Neural progenitor cell (in vitro differentiated cells): ENCODE measurements at places on chromosomes 16 and 17. TPM values are rescaled to one million over a fixed set of nuclear protein-coding genes. Genes with fewer than 3 reads are reported as not detected.
A peak's percentile ranks its signal among the peaks of the same experiment; 100 is the strongest.

DNA sequence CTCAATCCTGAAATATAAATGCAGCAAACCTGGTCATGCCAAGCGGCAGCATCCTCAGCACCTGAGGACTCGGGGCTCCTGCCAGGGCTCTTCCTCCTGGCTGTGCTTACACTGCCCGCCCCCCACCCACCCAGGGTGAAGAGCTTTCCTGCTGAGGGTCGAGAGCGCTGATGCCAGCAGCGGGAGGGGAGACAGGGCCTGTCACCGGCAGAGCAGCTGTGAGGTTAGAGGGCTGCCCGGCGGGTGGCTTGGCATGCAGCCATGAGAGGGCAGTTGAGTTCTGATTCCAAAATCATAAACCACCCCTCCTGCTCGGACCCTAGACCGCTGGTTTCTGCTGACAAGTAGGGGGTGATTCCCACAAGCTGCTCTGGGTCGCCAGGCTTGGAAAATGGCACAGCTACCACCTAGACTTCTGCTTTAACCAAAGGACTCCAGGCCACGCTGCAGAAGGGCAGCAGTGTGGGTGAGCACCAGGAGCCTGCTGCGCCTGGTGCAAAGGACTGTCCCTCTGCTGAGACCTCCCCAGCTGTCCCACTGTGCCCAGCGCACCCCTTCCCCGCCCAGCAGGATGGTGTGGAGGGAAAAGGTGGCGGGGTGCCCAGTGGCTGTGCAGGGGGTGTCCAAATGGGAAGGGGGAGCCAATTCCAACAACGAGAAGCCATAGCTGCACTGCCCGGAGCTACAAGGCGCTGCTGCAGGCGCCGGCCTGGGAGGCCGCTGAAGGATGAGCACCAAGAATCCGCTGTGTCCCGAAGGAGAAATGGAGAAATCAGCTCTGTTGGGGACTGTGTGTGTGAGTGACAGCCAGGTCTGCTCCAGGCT lies 26.6 kb downstream of the MXRA7 start:
- H3K36me3 ChIP-seq: no peaks in the 10 kb centered on the region
- H3K27ac ChIP-seq: no peak overlapping the region
- no peak overlapping the region for H3K4me3 ChIP-seq
- peaks cover 20% of the 10 kb centered on the region for H3K4me1 ChIP-seq
- no peak for DNase-seq

Gene SSTR5
- not detected in 2 replicates for total RNA-seq

- no peaks in the 10 kb centered on the region for H3K27me3 ChIP-seq
- H3K27ac ChIP-seq: no peak overlapping the region
- no peak overlapping the region for H3K4me3 ChIP-seq
- H3K4me1 ChIP-seq: peaks cover 5% of the 10 kb centered on the region
Observed at GRCh38 chr16:56732832-56733231, 2.9 kb downstream of the NUP93 start.

DNA sequence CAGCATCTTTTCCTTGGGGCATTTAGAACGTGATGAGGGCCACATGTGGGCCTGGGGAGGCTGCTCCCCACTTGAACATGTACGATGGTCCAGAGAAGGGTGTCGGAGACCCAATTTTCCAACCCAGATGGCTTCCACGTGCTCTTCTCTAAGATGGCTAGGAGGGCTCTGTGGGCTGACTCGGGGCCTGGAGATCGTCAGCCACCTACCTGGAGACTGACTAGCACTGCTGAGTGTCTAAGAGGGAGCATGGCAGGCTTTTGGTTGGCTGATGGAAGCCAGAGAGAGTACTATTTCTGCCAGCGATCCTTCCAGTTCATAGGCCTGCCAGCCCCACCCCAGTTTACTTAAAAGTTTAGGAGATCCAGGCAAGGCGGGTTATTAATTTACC lies 60.2 kb upstream of the CLEC18A start:
- peaks cover 10% of the 10 kb centered on the region for H3K4me1 ChIP-seq
- peak overlapping the region; percentile 78 for H3K27ac ChIP-seq
- no peaks in the 10 kb centered on the region for H3K36me3 ChIP-seq
- no peak overlapping the region for H3K4me3 ChIP-seq
- no peaks in the 10 kb centered on the region for H3K27me3 ChIP-seq

Gene HBA2
- not detected in 2 replicates for total RNA-seq

DNA sequence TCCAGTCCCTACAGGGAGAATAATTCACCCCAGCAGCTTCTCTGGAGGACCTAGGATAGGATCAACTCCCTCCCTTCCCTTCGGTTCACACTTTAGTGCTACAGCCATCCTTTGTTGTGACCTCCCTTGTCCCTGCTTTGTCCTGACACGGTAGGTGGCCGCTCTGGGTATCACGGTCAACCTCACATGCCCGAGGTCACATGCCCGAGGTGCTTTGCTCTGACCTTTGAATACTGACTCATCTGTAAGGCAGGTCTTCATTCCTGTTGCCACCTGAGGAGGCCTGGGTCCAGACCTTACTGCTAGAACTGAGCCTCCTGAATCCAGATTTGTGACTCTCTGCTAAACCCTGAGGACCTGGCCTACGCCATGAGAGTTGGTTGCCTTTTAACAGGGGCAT lies 19.7 kb downstream of the ALKBH5 start:
- no peaks in the 10 kb centered on the region for H3K27me3 ChIP-seq
- no peaks in the 10 kb centered on the region for H3K4me1 ChIP-seq
- no peak for DNase-seq
- H3K27ac ChIP-seq: no peak overlapping the region
- H3K36me3 ChIP-seq: no peaks in the 10 kb centered on the region

- no peak overlapping the region for H3K4me3 ChIP-seq
- H3K27me3 ChIP-seq: no peaks in the 10 kb centered on the region
- H3K27ac ChIP-seq: no peak overlapping the region
Observed at GRCh38 chr17:35855965-35856364, 12.7 kb downstream of the HEATR9 start.

- no peaks in the 10 kb centered on the region for H3K36me3 ChIP-seq
- no peak overlapping the region for H3K27ac ChIP-seq
- H3K4me1 ChIP-seq: peaks cover 37% of the 10 kb centered on the region
- H3K4me3 ChIP-seq: no peak overlapping the region
- DNase-seq: no peak
Observed at GRCh38 chr17:31561469-31562375, 170.2 kb downstream of the RAB11FIP4 start.

DNA sequence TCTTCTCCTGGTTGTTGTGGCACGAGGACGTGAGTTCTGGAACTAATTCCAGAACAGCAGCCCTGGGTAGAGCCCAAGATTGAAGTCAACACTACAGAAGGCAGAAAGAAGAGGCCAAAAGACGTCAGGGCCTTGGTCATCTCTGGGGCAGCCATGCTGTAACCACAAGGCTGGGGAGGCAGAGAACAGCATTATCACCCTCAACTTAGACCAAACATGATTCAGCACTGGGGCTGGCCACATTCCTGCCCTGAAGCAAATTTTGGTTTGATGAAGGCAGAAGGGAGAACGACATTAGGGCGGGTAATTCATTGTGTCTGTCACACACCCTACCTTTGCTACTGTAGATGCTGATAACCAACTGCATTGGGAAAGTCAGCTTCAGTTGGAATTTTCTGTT lies 9.7 kb upstream of the ALOX15B start:
- H3K36me3 ChIP-seq: no peaks in the 10 kb centered on the region
- H3K4me1 ChIP-seq: no peaks in the 10 kb centered on the region
- H3K27ac ChIP-seq: no peak overlapping the region

DNA sequence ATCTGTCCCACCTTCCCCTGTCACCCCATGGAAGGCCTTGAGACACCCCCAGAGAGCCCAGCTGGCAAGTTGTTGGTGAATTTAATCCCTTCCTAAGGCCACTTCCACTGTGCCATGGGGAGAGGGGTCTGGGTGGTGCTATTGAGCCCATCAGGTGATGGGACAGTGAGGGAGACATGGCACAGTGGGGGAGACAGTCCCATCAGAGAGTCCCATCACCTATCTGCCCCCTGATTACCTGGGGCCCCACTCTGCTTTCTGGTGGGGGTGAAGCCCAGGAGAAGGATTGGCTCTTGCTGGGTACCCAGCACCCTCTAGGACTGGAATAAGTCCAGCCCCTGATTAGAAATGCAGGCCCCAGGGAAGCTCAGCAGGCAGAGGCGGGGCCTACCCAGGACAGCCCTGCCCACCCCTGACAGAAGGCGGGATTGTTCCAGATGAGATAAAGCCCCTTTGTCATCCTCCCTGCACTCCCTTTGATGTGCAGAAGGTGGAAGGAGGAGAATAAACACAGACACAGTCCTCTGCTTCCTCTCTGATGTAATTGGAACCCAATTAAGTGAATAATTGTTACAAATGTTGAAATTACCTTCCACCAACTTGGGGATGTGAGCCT lies 18.9 kb downstream of the TMEM132E start:
- H3K4me1 ChIP-seq: peaks cover 37% of the 10 kb centered on the region
- no peaks in the 10 kb centered on the region for H3K27me3 ChIP-seq
- no peak overlapping the region for H3K27ac ChIP-seq
- no peaks in the 10 kb centered on the region for H3K36me3 ChIP-seq
- no peak overlapping the region for H3K4me3 ChIP-seq
- DNase-seq: peak; percentile 83

DNA sequence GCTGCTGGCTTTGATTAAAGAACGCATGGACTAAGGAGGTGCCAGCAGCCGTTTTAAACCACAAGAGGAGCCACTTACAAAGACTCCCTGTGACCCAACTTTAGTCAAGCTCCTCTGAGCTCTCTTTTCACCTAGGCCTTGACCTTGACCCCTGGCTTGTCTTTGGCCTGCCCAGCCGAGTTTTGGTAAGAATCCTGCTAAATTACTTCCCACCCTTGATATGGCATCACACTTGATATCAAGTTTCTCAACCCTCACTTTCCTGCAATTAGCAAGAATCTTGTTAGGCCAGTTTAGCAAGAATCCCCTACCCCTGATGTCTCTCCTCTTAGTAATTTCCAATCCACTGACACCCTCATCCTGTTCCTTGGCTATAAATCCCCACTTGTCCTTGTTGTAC lies 232.8 kb upstream of the SALL1 start:
- no peaks in the 10 kb centered on the region for H3K27me3 ChIP-seq
- no peak overlapping the region for H3K27ac ChIP-seq
- no peak overlapping the region for H3K4me3 ChIP-seq

DNA sequence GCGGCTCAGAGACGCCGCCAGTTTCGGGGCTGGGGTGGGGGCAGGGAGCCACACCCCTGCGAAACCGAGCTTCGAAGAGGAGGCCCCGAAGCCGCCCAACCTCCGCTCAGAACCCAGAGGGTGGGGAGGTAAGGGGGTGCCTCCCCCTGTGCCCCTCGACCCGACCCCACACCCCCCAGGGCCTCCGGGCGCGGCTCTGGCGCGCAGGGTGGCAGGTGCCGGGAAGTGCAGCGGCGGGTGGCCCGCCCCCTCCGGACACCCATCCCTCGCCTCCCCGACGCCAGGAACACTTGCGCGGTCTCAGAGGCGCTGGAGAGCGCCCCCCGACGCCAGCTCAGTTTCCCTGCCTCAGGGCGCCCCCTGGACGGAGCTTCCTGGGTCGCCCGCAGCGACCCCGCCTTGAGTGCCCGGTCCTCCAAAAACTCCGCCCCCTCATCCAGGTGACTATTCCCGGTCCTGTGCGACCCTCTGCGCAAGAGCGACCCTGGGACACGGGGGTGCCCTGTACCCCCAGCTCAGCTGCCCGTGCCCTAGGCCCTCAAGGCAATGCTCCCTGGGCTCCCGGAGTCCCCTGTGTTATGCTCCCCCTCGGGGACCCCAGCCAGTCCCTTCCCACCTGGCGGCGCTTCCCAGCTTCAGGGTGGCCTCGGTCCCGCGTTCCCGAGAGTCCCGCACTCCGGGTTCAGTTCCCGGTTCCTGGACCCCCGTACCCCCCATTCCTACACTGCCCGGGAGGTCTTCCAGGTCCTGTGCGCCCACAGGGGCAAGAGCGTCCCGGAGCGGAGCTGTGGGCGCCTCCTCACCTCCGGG lies 562 bp downstream of the PPL start:
- no peaks in the 10 kb centered on the region for H3K36me3 ChIP-seq
- H3K27me3 ChIP-seq: peaks cover 35% of the 10 kb centered on the region
- H3K4me1 ChIP-seq: no peaks in the 10 kb centered on the region
- no peak overlapping the region for H3K27ac ChIP-seq
- DNase-seq: peak; percentile 75

DNA sequence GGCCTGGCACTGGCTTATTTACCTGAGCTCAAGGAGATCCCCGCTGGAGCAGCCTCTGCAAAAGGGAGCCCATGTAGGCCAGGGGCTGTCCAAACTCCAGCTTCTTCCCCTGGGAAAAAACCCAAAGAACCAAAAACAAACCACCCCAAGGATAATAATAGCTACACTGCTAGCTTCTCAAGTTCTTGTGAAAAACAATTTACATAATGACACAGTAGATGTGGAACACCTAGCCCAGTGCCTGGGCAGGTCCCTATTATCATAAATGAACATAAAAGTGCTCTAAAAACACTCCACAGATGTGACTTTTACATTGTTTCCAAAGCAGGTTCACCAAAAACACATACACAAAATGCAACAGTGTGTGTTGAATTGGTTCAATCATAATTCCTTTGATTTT lies 27.3 kb downstream of the CENPV start:
- H3K27me3 ChIP-seq: no peaks in the 10 kb centered on the region
- peaks cover 3% of the 10 kb centered on the region for H3K4me1 ChIP-seq
- H3K27ac ChIP-seq: no peak overlapping the region
- no peaks in the 10 kb centered on the region for H3K36me3 ChIP-seq
- no peak for DNase-seq
- H3K4me3 ChIP-seq: no peak overlapping the region

GRCh38 chr17:15663176-15663575 lies 20.9 kb downstream of the TRIM16 start:
- H3K4me3 ChIP-seq: no peak overlapping the region
- no peak overlapping the region for H3K27ac ChIP-seq
- H3K27me3 ChIP-seq: no peaks in the 10 kb centered on the region
- DNase-seq: no peak

GRCh38 chr16:71172481-71173207 lies 57.9 kb downstream of the HYDIN start:
- H3K27me3 ChIP-seq: no peaks in the 10 kb centered on the region
- DNase-seq: no peak
- H3K4me1 ChIP-seq: no peaks in the 10 kb centered on the region
- no peaks in the 10 kb centered on the region for H3K36me3 ChIP-seq
- no peak overlapping the region for H3K27ac ChIP-seq
- H3K4me3 ChIP-seq: no peak overlapping the region

Gene NOL3
- 0.37 and 5.5 TPM in 2 replicates for total RNA-seq

DNA sequence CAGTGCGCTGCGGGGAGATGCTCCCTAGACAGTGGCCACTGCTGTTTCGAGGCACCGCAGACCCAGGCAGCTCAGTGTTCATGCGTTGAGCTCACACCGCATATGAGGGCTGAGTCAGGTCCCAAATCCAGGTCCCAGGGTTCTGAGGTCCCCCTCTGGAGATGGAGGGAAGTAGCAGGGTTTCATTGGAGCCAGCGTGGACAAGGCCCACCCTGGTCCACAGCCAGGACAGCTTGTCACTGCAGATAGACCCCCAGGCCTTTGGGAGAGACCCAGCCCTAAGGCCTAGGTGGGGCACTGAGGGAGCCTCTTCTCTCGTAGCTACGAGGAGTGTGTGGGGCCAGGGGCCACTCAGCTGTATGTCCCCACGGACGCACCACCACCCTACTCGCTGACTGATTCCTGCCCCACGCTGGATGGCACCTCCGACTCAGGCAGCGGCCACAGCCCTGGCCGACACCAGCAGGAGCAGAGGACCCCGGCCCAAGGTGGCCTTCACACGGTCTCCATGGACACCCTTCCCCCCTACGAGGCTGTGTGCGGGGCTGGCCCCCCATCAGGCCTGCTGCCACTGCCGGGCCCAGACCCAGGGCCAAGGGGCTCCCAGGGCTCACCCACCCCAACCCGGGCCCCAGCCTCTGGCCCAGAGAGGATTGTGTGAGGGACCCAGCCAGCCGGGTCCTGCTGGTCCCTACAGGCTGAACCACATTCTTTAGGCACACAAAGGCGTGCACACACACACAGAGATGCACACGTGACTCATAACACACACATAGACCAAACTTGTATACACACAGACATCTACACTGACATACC lies 53.4 kb downstream of the BEAN1 start:
- H3K4me3 ChIP-seq: no peak overlapping the region
- H3K27me3 ChIP-seq: no peaks in the 10 kb centered on the region
- no peak overlapping the region for H3K27ac ChIP-seq
